ENCODE measurements at places on chromosomes 16 and 17. TPM values are rescaled to one million over a fixed set of nuclear protein-coding genes. Genes with fewer than 3 reads are reported as not detected.

Gene RHBDF1
- 60.1 TPM for total RNA-seq

Gene DPEP3
- not detected for total RNA-seq

Gene NPIPB6
- total RNA-seq: 6.1 TPM

Gene ABCA6
- 37.1 TPM for total RNA-seq

Gene APOBR
- total RNA-seq: not detected

Gene RETREG3
- total RNA-seq: 50.0 TPM

Gene SHISA9
- total RNA-seq: under 0.01 TPM

Gene SHPK
- 18.2 TPM for total RNA-seq

Gene TBX21
- 0.15 TPM for total RNA-seq

Gene CIITA
- 0.33 TPM for total RNA-seq

Gene ERN2
- 0.15 TPM for total RNA-seq

Gene SPNS2
- total RNA-seq: 1.0 TPM

Gene ARHGAP27
- total RNA-seq: 13.9 TPM

Gene KRTAP1-1
- total RNA-seq: not detected

Gene GNG13
- total RNA-seq: not detected

Gene CCL4L2
- not detected for total RNA-seq

Gene CBLN1
- not detected for total RNA-seq

Measured in smooth muscle cell of trachea (primary cell).